SK-MEL-5 (cell line): ENCODE measurements at places on chromosomes 13 and 19. TPM values are rescaled to one million over a fixed set of nuclear protein-coding genes. Genes with fewer than 3 reads are reported as not detected.

TMEM238 gene
- 0.51 TPM in 1 of 2 replicates, not detected in the other for total RNA-seq

CEACAM1 gene
- 31.2 and 38.8 TPM in 2 replicates for total RNA-seq

- DNase-seq, result peak; percentile 15
Measured at GRCh38 chr19:1780272-1780958, 27.1 kb downstream of the ONECUT3 start.

MTIF3 gene
- total RNA-seq, result 66.0 and 70.2 TPM in 2 replicates

DNA sequence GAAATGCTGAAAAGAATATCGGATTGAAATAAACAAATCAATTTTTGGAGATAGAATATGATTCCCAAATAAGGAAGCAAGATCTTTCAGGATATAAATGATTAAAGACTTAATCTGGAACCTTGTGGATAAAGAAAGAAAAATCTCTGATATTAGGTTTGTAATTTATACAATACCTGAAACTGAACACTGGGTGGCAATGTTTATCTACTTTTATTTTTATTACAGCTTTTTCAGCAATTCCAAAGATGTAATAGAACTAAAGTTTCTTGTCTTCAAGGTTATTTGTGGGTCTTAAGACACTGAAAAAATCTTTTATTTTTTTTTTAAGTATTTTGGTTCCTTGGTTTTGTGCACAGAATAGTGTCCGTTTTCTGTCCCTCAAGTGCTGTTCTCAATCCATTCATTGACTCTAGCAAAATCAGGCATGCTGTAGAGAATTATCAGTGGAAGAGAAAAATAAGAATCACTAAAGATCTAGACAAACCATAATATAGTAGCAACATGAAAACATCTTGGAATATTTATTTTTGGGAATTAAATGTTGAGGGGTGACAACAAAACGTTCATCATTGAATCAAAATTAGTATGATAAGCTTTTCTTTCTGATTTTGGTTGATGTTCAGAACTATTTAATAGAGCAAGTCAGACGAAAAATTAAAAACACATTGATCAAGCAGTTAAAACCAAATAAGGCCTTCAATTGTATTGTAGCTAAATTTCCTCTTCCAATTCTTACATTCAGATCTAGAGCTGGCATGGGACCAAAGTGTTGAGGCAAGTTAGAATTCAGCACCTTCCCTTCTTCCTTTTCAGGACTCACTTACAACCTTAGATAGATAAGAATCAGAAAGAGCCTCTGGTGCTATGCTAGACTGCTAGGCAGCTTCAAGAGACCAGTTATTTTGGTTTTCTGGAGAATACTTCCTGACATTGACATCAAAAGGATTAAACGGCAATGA, 704.4 kb upstream of the PCDH20 start:
- DNase-seq, result peak; percentile 53

TEX29 gene
- total RNA-seq, result 0.40 TPM in 1 of 2 replicates, not detected in the other

DNA sequence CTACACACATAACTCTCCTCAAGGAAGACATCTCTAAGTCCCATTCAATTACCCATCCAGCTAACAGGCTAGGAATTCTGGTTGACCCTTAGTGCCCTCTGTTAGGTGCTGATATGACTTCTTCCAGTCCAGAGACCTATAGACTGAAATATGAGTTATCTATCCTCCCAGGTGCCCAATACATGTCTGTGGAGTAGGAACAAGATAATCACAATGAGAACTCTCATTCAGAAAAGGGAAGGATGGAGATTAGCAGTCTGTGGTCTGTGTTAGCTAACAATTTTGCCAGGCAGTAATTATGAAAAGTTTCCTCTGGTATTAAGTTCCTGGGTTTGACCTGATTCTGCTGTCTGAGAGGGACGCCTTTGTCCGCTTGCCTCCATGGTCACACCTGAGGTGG, 44.2 kb upstream of the SLAIN1 start:
- no peak for DNase-seq

GRCh38 chr13:100040196-100040595, 48.7 kb upstream of the PCCA start:
- no peak for DNase-seq

DNA sequence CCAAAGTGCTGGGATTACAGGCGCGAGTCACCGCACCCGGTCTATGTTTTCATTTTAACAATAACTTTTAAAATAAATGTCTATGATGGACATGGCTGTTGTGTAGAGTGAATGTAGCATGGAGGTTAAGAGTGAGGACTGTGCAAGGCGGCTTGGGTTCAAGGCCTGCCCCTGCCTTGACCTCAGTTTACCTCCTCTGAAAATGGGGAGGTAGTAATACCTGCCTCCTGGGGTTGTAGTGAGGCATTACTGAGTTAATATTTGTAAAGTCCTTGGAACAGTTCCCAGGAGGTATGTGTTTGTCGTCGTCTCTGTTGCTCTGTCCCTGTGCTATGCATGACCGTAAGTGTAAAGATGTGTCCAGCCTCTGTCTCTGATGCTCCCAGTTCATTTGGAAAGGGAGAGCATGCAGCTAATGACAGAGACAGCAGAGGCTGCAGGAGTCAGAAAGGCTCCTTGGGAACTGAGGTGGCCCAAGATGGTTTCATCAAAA, 9.4 kb downstream of the GARRE1 start:
- DNase-seq, result no peak

NLRP5 gene
- not detected in 2 replicates for total RNA-seq

DNA sequence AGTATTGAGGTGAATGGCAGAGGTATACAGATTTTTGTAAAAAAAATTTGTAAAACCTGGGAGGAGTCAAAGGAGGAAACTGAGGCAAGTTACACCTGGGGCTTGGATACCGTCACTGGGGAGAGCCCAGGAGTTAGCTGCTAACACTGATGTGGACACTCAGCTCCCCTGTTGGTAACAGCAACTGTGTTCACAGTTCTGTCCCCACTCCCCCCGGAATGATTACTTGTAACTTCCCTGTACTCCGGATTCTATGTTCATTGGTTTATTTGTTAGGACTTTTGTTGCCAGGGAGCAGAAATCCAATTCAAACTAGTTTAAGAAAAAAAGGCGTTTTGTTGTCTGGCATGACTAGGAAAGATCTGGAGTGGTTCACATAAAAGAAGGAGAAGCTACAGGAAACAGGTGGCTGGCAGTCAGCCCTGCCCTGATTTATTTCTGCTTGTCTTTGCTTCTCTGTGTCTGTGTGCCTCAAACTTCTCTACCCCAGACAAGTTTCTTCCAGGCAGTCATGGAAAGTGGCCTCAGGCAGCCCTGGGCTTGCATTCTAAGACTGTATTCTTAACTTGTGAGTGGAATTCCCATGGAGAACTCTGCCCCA, 2.3 kb upstream of the GPR12 start:
- peak; percentile 41 for DNase-seq

SBK2 gene
- not detected in 2 replicates for total RNA-seq

DNA sequence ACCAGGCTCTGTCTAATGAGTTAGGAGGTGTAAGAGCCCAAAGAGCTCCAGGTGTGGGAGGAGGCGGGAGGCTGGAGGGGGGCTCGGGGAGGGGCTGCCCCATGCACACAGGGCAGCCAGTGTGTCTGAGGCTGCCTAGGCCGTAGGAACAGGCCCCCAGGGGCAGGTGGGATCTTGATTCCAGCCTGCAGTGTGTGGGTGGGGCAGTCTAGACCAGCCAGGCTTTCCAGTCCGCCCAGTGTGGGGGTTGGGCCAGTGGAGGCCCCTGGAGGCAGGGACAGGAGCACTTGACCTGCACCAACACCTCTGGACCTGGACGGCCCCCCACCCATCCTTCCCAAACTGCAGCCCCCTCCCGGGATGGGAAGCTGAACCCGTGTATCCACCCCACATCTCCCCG, 5.4 kb upstream of the CAMSAP3 start:
- no peak for DNase-seq

GRCh38 chr13:79393564-79394249, 12.3 kb downstream of the RBM26 start:
- peak; percentile 63 for DNase-seq

NKG7 gene
- total RNA-seq, result not detected in 2 replicates

DNA sequence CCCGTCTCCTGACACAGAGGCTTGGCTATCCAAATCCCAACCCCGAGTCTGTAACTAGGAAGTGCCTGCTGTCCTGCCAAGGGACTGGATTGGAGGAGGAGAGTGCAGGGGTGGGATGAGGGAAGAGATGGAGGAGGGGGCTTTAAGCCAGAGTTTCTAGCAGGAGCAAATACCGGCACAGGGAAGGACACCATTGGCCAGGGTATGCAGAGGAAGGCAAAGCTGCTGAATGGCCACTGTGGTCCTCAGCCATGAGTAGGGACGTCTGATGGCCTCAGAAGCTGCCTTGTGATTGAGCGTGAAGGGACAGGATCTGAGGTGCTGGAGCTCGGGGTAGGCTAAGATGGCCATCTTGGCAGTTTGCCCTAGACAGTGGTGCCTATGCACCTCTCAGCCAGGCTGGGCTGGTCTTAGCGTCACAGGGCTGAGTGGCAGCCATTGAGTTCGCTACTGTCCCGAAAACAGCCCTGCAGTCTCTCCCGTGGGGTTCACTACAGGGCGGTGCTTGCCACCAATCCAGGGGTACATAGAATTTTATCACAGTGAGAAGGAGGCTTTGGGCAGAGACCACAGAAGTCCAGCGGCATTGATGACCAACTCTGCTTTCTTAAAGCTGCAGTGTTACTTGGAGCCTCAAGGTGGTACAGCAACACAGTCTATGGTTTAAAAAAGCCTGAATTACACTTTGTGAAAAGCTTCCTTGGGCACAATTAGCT, 61.8 kb downstream of the AKAP11 start:
- peak; percentile 72 for DNase-seq

DNA sequence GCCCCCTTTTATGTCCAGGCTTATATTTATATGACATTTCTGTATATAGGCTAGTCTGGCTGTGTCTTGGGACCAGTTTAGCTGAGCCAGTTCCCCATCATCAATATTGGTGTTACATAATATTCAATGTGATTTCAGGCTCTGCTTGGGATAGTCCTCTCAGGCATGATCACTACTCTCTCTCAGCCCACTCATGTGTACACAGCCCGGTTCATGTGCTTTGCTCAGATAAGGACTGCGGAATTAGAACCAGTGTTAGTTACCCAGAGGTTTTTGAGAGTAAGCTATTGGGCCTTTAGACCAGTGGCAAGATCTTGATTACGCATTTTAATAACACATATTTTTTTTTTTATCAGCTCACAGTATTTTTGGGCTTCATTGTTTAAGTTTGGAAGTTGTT, 219.9 kb downstream of the GPC5 start:
- no peak for DNase-seq

GRK1 gene
- total RNA-seq, result not detected in 2 replicates

DNA sequence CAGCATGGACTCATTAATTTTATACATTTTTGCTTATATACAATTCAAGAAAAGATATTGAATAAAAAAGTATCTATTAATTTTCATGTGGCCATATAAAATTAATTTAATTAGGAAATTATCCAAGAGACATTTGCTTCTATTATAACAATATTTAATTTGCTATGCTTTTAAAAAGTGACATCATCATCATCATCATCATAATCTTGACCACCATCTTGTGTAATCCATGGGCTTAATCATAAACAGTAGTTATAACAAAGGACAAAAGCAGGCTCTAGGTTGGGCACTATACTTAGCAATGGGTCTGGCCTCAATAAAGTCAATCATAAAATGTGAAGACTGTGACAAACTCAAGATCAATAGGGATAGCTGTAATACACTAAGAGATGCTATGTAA, 1031.6 kb downstream of the SLITRK1 start:
- no peak for DNase-seq

- no peak for DNase-seq
Measured at GRCh38 chr13:39688699-39689405, 33.4 kb downstream of the COG6 start.

ZBTB32 gene
- not detected in 2 replicates for total RNA-seq

DNA sequence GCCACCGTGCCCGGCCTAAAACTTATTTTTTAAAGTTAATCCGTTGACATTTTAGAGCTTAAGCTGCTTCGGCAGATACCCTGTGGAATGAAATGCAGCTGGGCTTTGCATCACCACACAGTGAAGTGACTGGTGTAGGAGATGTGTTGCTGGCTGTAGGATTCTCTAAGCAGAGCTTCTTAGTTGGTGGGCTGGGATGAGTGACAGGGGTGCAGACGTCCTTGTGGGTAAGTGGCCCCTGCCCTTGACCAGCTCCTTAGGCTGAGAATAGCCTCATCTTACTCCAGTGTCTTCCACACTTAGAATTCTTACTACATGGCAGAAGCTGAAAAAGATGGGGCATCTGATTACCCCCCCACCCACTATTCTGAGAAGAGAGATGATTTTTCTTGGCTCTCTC, 11.6 kb downstream of the GATAD2A start:
- DNase-seq, result no peak

DNA sequence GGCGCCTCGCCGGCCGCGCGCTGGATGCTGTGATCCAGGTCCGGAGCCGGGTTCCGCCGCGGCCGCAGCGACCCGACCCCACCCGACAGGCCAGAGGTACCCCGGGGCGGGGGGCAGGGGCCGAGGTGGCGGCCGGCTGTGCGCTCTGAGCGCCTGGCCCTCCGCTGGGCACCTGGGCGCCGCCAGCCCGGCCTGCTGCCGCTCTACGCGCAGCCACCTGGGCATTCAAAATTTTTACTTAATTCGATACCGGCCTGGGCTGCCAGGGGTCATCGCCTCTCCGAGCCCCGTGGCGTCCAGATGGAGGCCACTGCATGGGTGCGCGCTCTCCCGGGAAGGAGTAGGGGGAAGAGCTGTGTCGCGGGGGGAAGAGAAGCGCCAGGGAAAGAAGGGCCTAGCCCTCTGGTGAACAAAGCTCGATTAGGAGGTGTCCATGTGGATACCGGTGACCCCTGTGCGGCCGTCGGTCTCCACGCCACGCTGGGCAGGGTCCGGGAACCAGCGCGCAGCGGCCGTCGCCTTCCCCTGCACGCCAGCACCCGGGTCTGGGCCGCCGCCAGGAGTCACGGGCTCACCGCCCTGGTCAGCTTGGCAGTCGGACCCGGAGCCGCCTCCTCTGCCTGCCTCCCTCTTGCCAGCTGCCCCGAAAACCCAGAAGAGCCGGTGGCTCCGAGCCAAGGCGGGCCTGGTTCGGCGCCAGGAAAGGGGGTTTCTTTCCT, 666 bp downstream of the BIVM start:
- DNase-seq, result no peak

NECTIN2 gene
- 27.3 and 32.6 TPM in 2 replicates for total RNA-seq

DNA sequence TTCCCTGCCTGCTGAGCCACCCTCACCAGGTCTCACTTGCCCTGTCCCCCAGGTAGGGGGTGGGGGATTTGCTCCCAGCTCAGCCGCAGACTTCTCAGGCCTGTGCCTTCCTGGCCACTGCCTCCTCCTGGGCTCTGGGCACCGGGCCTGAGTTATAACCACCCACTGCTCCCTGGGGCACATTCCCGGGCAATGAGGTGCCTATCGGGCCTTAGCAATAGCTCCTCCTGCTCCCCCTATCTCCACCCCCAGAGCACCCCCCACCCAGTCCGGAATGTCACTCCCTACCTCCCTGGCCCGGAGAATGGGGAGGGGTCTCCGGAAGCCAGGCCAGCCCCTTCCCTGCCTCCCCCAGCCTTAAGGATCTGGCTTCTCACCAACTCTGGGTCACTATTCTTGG, at the start of gene KLK5:
TSS of gene KLK5 (minus strand) at position 129 of the 400 bp plus-strand sequence. CDS start 381 bp downstream, outside the sequence.
- DNase-seq, result no peak
